ENCODE measurements at places on chromosomes 6 and 20.

- DNase-seq: no peak
Measured at GRCh38 chr6:170289180-170289931, 1.5 kb downstream of the DLL1 start.

- DNase-seq: no peak
Measured at GRCh38 chr6:31676322-31676903, 4.5 kb downstream of the LY6G5C start.

- peak; percentile 7 for DNase-seq
Measured at GRCh38 chr20:9442858-9443257, 71.5 kb upstream of the LAMP5 start.

GRCh38 chr6:96156425-96156824 is 140.7 kb downstream of the FUT9 start:
- DNase-seq: no peak

GRCh38 chr6:113995634-113996033 is 24.7 kb upstream of the HDAC2 start:
- peak; percentile 93 for DNase-seq

DNA sequence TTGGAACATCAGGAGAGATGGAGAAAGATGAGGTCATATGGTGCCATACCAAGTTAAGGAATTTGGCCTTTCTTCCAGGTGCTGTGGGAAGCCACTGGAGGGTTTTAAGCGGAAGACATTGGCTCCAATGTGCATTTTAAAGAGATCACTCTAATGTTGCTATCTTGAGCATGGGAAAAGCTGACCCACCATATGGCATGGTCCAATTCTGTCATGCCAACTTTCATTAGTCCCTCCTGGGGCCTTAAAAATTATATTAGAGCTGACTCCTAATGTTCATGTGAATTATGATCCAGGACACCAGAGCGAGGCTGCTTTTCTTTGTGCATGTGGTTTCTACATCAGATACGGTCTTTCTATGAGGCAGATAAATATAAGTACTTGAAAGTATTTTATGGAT is 335.0 kb upstream of the TSHZ2 start:
- DNase-seq: no peak

- no peak for DNase-seq
Measured at GRCh38 chr6:166806962-166807757, 149.2 kb downstream of the RNASET2 start.

DNA sequence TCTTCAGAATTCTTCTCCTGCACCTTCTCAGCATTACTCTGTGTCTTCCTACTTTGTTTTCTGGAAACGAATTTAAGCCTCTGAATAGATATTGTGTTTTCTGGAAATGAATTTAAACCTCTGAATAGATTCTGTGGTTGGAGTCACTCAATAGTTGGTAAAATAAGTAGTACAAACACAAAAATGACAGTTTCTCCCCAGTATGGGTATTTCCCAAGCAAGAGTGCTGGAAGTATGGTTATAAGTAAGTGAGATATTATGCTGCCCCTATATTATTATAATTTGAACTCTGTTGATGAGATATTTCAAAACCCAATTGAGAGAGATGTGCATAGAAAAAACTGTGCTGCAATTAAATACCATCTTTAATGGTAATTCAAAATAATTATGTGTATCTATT is 94.9 kb downstream of the TINAG start:
- DNase-seq: no peak

DNA sequence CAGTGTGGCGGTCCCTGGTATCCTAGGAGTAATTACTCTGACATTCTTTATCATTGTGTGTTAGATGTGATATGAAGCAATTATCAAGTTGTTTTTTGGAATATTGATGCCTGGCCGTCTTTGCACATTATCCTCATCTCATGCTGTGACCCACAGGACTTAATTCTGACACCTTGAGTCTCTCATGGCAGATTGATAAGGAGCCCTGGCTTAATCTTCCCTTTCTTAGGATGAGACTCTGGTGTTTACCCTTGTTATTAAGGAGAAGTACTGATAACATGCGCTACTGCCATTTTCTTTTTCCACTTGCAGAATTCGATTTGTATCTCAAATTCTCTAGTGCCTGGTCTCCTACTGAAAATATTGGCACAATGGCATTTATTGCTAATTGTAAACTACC is 980.2 kb downstream of the KIF16B start:
- no peak for DNase-seq

DNA sequence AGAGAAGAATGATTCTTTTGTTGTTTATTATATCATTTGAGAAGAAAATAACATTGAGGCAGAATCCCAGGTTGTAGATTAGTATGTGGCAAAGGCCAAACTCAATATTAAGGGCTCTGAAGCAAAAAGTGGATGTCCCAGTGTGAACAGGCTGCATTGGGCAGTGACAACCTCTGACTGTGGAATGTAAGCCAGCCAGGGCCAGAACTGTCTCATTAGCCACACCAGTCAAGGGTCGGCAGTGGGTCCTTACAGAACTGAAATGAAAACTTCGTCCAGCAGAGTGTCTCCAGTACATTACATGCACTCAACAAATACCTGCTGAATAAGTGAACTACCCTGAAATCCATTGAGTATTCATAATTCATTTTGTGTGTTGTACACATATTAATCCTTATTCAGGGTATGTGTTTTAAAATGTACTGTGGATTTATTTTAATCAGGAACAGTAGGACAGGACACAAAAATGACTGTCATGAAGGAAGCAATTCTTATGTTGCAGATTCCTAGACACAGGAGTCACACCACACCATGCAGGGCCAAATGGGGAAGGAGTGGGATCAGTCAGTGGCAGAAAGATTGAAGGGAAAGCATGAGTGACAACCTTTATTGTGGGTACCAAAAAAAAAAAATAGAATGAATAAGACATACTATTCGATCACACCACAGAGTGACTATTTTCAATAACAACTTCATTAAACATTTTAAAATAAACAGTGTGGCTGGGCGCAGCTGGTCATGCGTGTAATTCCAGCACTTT is 64.9 kb upstream of the UTRN start:
- DNase-seq: no peak

GRCh38 chr20:4613184-4613583 is 108.5 kb upstream of the PRND start:
- no peak for DNase-seq

DNA sequence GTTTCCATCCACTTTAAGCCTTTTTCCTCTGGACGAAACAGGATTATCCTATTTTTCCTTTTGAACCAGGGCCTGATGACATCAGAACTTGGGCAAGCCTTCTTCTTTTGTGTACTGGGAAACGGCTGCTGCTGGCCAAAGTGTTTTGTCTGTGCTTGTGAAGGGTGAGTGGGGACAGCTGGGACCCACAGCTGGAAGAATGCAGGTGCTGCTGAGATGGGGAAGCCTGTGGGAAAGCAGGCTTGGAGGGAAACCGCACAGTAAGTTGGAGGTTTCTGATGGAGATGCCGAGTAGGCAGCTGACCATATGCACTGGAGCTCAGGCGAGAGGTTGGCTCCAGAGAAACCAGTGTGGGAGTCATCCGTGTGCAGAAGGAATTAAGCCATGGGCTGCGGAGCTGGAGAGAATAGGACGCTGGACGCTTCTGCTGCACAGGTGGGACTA is 8.5 kb upstream of the PSMG4 start:
- DNase-seq: no peak

- peak; percentile 66 for DNase-seq
Measured at GRCh38 chr20:59948828-59949720, 8.9 kb downstream of the FAM217B start.

- no peak for DNase-seq
Measured at GRCh38 chr20:6680854-6681253, 86.6 kb upstream of the BMP2 start.

GRCh38 chr20:3820048-3820900 is at the start of gene AP5S1:
AP5S1 (plus strand) TSS chr20:3820547; CDS start chr20:3822118, 1,571 bp downstream.
- peak; percentile 95 for DNase-seq

GRCh38 chr6:35664945-35665344 is 23.8 kb downstream of the FKBP5 start:
- DNase-seq: no peak

GRCh38 chr6:129501740-129502660 is 208.0 kb downstream of the ARHGAP18 start:
- DNase-seq: no peak

- no peak for DNase-seq
Measured at GRCh38 chr20:38221119-38221589, 39.4 kb downstream of the KIAA1755 start.

DNA sequence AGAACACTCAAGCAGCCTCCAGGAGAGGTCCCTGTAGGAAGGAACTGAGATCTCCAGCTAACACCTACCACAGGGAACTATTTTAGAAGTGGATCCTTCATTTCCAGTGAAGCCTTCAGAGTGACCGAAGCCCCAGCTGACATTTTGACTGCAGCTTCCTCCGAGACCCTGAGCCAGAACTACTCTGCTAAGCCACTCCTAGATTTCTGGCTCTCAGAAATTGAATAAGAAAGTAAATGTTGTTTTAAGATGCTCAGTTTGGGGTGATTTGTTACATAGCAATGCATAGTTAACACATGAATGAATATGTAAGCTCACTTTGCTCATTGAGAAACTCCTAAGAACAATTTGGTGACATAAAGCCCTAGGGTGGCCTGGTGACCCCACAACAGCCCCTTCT is 5.5 kb downstream of the TULP1 start:
- DNase-seq: no peak

DNA sequence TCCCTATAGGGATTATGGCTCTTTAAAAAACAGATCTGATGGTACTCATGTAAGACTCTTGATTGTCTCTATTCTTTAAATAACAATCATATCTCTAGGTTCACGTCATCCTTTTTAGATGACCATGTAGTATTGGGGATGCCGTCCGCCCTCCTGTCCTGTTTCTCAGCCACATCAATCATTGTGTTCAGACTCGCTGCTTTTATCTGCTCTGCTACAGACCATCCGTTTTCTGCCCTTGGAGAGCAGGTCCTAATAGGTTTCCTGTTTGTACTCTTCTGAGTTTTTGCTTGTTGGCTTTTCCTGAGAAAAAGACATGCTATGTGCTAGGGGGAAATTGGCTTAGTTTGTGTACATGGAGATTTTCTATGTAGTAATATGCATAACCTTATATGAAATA is 76.8 kb downstream of the SASH1 start:
- DNase-seq: no peak

DNA sequence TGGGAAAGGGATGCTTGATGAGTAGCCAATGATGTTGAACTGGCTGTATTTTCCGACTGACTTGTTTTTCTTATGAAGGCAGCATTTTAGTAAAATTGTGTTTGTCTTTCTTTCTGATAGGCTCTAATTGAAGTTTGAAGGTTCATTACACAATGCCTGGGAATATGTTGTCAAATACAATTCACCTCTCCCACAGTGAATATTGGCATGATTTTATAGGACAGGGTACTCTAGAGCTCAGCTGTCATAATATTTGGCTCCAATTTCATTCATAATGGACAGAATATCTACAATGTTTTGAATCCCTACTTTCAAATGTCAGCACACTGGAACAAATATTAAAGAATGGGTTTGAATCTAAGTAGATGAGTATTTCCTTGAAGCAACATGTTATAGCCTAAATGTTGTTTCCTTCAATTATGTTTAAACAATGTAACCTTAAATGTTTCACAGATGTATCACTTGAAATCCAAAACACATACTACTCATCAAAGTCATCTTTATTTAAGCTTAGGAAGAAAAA is 81.4 kb downstream of the LAMA2 start:
- DNase-seq: no peak

GRCh38 chr6:25342802-25343201 is 63.6 kb downstream of the CARMIL1 start:
- no peak for DNase-seq

DNA sequence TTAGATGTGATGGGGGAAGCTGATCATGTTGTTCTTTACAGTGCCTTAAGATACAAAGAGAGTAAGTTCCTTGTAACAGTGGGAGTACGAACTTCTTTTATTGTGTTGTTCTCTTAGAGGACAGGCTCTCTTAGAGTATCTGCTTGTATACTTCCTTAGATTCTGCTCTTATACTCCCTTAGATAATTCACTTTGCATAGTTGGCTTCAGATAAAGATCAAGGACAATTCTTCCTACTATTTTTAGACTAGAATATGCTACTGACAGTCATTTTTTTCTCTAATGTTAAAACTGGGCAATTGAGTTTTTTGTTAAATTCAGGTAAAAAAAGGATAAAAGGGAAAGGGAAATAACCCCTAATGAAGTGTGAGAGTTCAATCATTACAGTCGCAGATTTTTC is 138.7 kb downstream of the MYB start:
- DNase-seq: no peak

- no peak for DNase-seq
Measured at GRCh38 chr20:1735417-1736089, 78.0 kb upstream of the SIRPG start.
